ENCODE measurements at places on chromosomes 4 and X.

GRCh38 chr4:82523179-82523578 lies 38.6 kb downstream of the TMEM150C start:
- DNase-seq, result no peak

DNA sequence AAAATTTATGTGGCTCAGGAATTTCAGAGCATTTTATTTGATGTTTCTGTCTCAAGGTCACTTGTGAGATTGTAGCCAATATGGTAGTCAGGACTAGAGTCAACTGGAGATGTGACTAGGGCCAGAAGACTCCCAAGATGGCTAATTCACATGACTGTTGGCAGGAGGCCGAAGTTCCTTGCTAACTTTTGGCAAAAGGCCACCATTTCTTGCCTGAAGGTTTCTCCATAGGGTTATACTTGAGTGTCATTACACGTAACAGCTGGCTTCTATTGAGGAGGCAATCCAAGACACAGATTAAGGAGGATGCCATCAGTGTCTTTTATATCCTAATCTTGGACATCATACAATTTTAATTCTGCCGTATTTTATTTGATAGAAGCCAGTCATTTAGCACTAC lies 162.3 kb upstream of the MAOA start:
- DNase-seq, result peak; percentile 6

GRCh38 chrX:72644946-72645345 lies 69.2 kb downstream of the PHKA1 start:
- DNase-seq, result no peak

- DNase-seq, result no peak
Observed at GRCh38 chr4:206054-206453, 81.8 kb downstream of the ZNF718 start.

DNA sequence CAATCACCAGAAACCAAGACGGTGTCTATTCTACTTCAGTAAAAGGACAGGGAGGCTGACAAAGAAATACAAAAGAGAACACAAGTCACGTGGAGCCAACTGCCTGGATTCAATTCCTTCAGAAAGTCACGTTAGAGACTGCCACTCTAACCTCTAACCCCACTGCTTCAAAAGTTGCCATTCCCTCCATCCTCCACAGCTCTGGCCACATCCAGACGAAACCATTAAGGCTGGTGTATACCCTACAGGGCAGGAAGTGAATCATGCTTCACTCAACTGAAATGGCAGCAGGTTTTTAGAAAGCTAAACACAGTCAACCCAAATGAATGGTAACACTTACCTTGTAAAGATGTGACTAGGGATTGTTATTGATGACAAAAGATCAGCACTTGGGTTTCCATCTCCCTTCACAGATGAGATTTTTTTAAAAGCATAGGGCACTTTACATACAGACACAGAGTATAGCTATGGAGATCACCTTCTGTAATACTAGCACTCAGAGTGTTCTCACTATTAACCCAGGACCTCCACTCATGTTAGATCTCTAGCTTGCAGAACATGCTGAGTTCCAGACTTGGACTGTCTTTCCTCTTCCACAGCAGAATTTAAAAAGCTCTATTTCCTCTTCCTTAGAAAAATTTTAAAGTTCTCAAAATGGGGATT lies 37.4 kb downstream of the MAML3 start:
- no peak for DNase-seq

GRCh38 chrX:151987108-151987507 lies 12.6 kb upstream of the GABRE start:
- DNase-seq, result no peak

DNA sequence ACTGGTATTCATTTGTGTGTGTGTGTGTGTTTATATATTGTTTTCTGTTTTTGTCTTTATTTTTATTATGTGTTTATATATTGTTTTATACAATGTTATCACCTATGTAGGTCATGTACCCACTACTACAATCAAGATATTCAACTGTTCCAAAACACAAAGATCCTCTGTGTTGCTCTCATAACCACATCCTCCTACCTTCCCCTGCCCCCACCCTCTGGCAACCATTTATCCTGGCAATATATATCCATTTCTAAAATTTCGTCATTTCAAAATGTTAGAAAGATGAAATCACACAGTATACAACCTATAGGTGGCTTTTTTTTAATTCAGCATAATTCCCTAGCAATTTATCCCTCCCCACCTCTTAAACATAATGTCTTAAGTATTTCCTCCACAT lies 18.8 kb upstream of the RPL34 start:
- no peak for DNase-seq

- DNase-seq, result no peak
Observed at GRCh38 chr4:8110071-8110986, 48.3 kb downstream of the ABLIM2 start.

GRCh38 chr4:13821522-13821921 lies 194.0 kb upstream of the BOD1L1 start:
- no peak for DNase-seq

DNA sequence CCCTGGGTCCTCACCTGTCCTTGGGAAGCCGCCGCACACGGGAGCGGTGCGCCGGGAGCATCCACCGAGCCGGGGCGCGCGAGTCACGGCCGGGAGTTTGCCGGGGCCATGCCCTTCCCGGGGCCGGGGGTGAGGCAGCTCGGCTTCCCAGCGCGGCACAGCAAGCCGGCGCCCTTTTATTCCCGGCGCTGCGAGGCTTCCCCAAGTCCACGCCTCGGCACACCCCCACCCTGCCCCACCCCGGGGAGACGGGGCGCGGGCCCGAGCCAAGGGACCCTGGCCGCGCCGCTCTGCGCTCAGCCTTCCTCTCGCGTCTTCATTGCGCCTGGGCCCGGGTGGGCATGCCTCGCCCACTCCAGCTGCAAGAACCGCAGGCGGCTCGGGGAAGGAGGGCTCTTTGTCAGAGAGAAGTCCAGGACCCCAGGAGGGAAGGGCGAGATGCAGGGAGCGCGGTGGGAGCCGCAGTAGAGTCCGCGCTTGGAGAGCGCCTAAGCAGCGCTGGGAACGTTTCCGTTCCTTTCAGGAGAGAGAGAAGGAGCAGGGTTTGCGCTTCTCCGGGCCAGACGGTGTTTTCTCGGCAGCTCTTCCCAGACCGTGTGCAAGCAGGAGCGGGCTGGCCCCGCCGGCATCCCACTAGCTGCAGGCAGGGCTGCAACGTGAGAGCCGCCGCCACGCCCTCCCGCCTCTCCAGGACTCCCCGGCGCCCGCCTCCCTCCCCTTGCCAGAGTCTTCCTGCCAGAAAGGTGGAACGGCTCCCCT lies at the start of gene MXRA5:
Gene MXRA5 (minus strand): TSS at position 152 of the 759 bp plus-strand sequence. CDS start 2,819 bp downstream, outside the sequence.
- DNase-seq, result no peak

- DNase-seq, result no peak
Observed at GRCh38 chrX:137031039-137031438, 2.8 kb downstream of the GPR101 start.

DNA sequence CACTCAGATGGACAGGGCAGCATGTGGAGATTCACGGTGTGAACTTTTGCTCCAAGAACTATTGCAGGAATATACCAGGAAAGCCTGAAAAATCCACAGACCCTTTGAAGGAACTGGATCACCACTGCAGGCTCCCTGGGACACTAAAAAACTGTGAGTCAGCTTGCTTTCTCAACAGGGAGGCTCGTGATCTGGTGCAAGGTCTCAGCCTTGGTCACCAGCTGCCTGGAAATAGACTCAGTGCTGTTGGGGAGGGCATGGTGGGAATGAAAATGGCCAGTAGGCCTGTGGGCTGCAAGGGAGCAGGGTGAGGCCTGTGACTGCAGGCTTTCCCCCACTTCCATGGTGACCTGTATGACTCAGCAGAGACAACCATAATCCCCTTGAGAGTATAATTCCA lies 426.4 kb upstream of the RPS6KA3 start:
- no peak for DNase-seq

GRCh38 chr4:27018076-27018475 lies 157.4 kb downstream of the STIM2 start:
- no peak for DNase-seq

DNA sequence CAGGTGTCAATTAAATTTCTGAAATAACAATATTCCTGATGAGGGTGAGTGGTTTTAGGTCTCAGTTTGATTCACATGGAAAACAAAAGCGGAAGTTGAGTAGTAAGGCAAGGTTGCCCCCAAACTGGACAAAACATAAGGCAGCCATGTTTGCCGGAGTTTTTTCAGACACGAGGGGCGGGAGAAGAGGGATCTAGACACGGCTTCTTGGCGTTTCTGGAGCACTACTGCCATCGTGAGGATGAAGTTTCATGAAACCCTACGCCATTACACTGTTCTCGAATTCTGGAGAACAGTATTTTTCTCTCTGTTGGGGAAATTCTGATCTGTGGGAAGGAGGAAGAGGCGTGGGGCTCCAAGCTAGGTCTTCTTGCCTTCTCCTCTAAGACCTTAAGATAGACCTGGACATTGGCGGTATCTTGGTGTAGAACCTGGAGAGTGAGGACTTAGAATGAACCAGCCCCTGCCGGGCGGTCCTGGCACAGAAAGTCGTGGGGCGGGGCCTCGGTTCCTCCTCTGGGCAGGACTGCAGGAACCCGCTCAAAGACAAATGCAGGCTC lies 160.3 kb downstream of the OR13H1 start:
- DNase-seq, result no peak

- no peak for DNase-seq
Observed at GRCh38 chr4:6444582-6444981, 27.8 kb downstream of the PPP2R2C start.

GRCh38 chrX:153244767-153245166 lies 65.7 kb downstream of the MAGEA1 start:
- no peak for DNase-seq

DNA sequence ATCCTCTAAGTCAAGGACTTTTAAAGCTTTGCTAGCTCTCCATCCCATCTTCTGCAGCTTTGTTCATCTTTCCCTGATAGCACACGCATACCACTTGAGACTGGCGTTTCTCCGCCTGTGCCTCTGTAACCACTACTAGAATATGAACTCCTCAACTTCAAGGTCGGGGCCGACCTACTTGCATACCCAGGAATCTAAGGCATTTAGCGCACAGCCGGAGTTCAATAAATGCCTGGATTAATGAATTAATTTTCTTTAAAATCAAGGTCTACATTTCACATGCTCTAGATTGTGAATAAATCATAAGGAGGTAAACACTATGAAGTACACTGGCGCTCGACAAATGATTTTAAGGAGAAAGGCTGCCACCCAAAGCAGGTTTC lies 89.3 kb downstream of the HNRNPD start:
- DNase-seq, result no peak

- DNase-seq, result no peak
Observed at GRCh38 chr4:38860788-38861424, 4.3 kb upstream of the TLR6 start.

DNA sequence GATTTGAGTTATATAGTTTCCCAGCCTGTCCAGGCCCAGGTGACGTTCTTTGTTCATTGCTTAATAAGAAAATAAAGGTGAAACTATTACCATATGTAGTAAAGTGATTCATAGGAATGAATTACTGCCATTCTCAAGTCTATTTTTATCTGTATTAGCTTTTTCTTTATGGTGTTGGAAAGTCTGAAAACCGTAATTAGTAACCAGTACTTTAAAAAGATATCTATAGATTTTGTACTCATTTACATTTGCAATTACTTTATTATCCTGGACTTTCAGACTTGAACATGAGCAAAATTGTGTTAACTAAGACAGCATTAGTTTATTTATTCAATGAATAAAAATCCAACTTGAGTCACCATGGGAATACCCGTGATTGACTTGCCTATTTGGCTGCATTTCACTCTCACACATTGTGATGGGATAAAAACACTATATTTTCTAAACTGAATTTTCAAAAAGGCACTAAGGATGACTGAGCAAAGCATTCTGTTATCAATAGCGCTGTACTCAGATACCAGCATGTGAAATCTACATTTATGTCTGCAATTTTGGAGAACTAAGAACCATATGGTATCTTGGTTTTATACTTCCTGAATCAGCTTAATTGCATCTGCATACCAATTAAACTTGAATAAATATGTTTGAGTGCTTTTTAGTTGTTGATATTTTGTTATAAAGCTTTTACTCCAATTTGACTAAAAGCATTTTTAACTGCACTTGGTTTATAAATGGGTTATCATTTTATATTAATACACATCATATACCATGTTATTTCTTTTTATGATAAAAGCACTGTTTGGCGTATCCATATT lies 154.6 kb downstream of the CCSER1 start:
- DNase-seq, result no peak

DNA sequence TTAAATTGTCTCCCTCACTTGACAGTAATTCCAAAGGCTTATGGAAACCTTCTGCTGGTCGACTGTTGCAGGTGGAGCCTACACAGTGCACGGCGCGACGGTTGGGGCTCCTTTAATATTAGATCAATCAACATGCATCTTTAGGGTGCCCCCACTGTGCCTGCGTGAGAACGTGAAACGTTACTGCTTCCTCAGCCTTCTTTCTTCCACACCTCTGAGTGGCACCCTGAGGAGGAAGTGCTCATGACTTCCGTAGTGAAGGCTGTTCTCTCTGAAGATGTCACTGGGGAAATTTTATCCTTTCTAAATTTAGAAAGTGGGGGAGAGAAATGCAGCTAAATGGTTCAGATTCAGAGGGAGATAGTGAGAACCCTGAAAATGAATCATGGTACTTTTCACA lies 184.0 kb upstream of the ZFP42 start:
- no peak for DNase-seq

- DNase-seq, result no peak
Observed at GRCh38 chr4:2338754-2339457, 77.0 kb upstream of the MXD4 start.

GRCh38 chr4:14513471-14513870 lies 488.8 kb upstream of the CPEB2 start:
- DNase-seq, result no peak

DNA sequence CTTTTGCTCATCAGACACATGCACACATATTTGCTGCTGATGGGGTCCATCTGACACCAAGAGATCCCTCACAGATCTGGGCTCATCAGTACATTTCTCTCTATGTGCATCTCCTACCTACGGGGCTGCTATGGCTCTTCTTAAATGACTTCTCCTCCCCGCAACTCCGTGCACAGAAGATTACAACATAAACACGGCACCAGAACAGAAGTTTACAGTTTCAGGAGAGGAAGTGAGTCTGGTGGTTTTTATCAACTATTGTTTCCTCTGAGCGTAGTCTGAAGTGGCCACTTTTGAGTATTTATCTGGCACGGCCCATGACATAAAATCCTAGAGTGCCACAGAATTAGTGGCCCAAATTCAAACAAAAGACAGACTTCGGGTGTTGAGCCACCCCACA lies 263.8 kb downstream of the PRDM5 start:
- DNase-seq, result no peak

DNA sequence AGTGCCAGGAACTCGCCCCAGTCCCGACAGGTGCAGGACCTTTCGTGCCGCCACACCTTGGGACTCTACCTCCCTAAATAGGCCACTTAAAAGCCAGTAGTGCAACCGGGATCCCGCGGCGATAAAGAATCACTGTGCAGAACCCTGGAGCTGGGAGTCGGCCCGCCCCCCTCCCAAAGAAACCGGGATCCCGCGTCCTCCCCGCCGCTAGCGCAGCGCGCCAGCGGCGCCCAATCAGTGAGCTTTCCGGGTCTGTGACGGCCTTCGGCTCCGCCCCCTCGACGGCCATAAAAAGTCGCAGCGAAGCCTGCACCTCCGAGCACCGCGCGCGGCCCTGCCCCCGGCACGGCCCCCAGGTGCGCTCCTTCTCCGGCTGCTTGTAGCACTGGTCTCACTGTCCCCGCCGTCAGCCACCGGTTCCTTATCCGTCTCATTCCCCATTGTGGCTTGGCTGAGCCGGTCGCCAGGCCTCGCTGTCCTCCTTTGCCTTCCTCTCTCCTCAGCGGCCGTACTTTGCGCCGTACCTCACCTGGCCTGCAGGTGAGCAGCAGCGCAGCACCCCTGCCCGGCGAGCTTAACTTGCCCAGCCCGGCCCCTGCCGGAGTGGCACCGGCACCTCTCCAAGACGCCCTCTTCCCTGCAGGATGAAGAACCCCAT lies at the start of gene LRAT:
Gene LRAT (plus strand): TSS at position 318 of the 658 bp plus-strand sequence. CDS start 327 bp downstream, at position 645.
- no peak for DNase-seq

GRCh38 chrX:38095971-38096529 lies 89.7 kb downstream of the SYTL5 start:
- no peak for DNase-seq
